Neuronal stem cell (in vitro differentiated cells): ENCODE measurements at places on chromosomes 5 and 9.

- no peak for DNase-seq
Measured at GRCh38 chr5:171080186-171080938, 218.5 kb downstream of the RANBP17 start.

GRCh38 chr9:5582835-5583195 is 46.1 kb upstream of the RIC1 start:
- no peak for DNase-seq

- DNase-seq = no peak
Measured at GRCh38 chr5:162434281-162434680, 366.7 kb downstream of the GABRG2 start.

- DNase-seq = no peak
Measured at GRCh38 chr9:19445452-19445851, 36.6 kb downstream of the ACER2 start.

DNA sequence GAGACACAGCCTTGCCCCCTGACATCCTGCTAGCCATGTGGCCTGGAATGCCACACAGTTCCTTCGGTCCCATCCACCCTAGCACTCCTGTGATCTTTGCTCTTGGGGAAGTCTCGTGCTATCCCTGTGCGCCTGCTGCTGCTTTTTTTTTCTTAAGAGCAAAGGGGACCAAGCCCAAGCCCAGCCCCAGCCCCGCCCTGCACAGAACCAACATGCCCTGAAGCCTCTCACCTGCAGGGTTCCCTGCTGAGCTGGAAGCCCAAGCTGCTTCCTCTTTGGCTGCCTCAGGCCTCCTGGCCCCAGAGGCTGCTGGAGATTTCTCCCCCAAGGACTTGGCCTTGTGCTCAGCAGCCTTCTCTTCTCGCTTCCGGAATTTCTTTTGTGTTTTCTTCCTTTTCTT is 1.8 kb downstream of the SURF6 start:
- no peak for DNase-seq

DNA sequence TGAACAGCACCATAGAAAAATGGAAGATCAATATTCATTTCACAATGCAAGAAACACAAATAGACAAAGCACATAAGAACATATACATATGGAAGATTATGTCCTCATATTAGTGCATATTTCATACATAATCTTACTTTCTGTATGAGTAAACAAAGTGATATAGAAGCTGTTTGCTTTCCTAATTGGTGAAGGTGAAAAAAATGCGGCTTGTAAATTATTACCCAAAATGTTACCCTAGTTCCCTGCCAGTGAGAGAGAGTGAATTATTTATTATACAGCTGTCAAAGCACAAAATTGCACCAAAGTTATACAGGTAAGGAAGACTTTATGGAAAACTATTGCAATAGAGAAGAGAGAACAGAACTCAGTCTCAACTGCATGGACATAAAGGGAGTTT is 1485.0 kb upstream of the CDH9 start:
- no peak for DNase-seq

- no peak for DNase-seq
Measured at GRCh38 chr9:71984403-71984802, 73.0 kb downstream of the C9orf85 start.

DNA sequence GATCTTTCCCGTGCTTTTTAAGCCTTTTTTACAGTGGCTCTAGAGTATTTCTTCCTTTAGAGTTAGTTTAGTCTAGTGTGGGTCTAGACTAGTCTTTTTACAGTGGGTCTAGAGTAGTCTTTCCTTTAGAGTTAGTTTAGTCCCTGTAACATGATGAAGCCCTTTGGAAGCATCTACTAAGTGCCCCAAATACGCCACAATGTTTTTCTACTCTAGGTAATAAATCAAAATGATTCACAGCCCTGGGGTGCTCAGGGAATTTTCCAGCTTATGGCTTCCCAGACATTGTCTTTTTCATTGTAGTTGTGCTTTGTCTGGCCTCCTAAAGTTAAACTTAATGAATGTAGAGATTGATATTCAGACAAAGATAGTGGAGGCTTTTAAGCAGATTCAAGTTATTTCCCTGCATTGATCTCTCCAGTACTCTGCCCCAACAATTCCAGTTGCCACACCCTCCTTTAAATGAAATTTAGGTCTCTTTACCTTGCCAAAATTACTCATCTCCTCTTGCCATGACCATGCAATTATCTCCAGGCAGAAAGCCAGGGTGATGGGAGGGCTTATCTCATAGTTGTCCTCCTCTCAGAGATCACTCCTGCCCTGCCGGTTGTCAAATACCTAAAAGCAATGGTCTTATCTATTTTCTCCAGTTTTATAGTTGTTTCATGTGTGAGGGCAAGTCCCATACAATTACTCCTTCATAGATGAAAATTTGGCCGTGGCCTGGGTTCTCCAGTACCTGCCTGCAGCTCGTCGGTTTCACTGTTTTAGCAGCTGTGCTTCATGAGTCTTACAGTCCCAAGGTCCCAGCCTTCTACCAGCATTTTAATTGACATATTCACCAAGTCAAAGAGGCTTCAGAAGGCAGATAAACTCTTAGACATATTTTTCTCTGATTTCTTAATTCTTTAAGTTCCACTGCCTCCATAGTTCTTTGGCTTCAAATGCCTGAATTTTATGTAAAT is 794.0 kb upstream of the COX7C start:
- DNase-seq = no peak

DNA sequence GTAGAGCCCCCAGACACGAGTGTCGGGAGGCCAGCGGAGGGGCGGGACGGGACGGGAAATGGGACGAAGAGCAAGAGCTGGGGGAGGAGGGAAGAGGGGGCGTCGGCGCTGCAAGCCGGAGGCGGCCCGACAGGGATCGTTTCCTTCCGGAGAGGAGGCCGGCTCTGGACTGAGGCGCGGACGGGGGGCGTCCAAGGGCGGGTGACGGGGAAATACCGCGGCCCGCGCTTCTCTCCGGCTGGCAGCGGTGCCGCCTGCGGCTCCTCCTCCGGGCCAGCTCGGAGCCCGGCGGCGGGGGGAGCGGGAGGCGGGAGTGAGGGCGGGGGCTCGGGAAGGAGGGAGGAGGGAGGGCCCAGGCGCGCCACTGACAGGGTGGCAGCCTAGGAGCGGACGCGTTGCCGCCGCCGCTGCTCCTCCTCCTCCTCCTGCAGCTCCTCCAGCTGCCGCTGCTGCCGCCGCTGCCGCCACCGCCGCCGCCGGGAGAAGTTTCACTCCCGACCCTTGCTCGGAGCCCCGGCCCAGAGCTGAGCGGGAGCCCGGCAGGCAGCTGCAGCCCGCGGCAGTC is at the start of gene CHSY3:
Gene CHSY3 (plus strand): TSS at position 364 of the 565 bp plus-strand sequence.
- DNase-seq = peak; percentile 76

DNA sequence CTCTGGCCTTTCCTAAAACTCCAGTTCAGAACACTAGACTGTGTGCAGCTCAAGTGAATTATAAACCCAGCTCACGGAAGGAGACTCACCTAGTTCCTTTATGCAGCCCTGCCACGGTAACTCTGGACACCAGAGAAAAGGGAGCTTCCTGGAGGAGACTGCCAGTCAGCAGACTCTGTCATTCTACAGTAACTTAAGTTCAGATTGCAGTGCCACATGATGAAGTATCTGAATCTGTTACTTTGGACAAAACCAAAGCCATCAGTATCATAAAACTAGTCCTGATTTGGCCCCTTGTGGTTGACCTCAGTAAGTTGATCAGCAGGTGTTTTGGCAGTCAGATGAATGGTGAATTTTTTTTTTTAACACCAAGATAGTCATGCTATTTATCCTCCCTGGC is 2.7 kb downstream of the MTRR start:
- DNase-seq = no peak

GRCh38 chr5:59007460-59008063 is 424.7 kb downstream of the RAB3C start:
- no peak for DNase-seq

DNA sequence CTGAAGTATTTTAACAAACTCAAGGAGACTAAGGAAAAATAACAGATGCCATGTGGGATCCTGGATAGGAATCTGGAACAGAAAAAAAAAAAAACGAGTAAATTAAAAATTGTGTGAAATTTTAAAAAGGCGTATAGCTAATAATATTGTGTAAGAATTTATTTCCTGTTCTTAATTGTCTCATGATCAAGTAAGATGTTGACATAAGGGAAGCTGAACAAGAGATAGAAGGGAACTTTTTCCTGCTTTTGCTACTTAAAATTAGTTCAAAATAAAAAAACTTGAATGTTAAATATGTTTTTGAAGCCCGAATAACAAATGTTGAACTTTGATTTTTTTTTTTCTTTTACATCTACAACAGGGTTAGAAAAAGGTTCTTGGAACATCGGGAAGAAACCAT is 10.5 kb downstream of the SNAPC3 start:
- no peak for DNase-seq
